ENCODE measurements at places on chromosomes 3 and 15.

- peaks cover 3% of the 10 kb centered on the region for H3K36me3 ChIP-seq
- H3K4me1 ChIP-seq = no peaks in the 10 kb centered on the region
- no peak overlapping the region for H3K4me3 ChIP-seq
These were observed 12.5 kb downstream of the PML start for GRCh38 chr15:74006774-74007639.

DNA sequence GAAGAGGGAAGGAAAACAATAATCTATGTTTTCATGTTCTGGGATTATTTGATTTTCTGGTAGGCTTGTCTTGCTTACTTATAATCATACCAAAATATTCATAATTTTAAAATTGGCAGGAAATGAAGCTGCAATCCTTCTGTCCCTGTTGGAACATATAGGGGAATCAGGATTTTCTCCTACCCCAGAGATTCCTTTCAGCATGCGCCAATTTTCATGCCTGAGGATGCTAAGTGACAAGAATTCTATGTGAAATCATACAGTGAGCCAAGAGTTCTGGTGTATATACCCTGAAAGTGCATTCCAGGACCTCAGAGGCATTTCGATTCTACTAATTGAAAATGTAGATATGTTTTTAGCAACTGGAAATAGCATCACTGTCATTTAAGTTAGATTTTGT, 9.9 kb upstream of the CADPS start:
- H3K27me3 ChIP-seq = no peaks in the 10 kb centered on the region
- H3K27ac ChIP-seq = peak overlapping the region; percentile 4
- no peaks in the 10 kb centered on the region for H3K4me1 ChIP-seq
- no peak overlapping the region for H3K4me3 ChIP-seq
- no peak for DNase-seq

GRCh38 chr3:177475356-177475665, 278.0 kb upstream of the TBL1XR1 start:
- no peak for DNase-seq
- no peak overlapping the region for H3K4me3 ChIP-seq
- no peak overlapping the region for H3K27ac ChIP-seq
- 0 out of 2 replicates have a peak, but pooled peaks cover 5% of the 10 kb centered on the region for H3K4me1 ChIP-seq
- no peaks in the 10 kb centered on the region for H3K27me3 ChIP-seq
- H3K36me3 ChIP-seq = no peaks in the 10 kb centered on the region

GRCh38 chr3:146781059-146781458, 175.9 kb upstream of the PLSCR5 start:
- no peak for DNase-seq
- peak overlapping the region; percentile 23 for H3K4me3 ChIP-seq
- H3K27ac ChIP-seq = no peak overlapping the region
- peaks cover 4% of the 10 kb centered on the region for H3K4me1 ChIP-seq
- H3K36me3 ChIP-seq = no peaks in the 10 kb centered on the region

DNA sequence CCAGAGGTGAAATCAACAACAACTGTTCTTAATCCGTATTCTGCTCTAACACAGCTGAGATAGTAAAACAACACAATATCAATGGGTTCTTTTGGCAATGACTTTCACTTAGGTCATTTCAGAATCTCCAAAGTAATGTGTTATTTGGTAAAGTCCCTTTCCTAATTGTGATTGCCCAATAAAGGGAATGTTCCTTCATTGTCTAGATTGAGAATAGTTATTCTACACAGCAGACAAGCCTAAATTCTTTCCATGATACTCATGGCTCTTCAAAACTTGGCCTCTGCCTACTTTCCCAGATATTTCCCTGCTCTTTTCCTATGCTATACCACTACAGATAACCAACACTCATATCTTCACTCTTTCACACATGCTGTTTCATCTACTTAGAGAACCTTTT, 219.8 kb downstream of the FMN1 start:
- H3K4me3 ChIP-seq = no peak overlapping the region
- no peaks in the 10 kb centered on the region for H3K27me3 ChIP-seq
- no peaks in the 10 kb centered on the region for H3K4me1 ChIP-seq

DNA sequence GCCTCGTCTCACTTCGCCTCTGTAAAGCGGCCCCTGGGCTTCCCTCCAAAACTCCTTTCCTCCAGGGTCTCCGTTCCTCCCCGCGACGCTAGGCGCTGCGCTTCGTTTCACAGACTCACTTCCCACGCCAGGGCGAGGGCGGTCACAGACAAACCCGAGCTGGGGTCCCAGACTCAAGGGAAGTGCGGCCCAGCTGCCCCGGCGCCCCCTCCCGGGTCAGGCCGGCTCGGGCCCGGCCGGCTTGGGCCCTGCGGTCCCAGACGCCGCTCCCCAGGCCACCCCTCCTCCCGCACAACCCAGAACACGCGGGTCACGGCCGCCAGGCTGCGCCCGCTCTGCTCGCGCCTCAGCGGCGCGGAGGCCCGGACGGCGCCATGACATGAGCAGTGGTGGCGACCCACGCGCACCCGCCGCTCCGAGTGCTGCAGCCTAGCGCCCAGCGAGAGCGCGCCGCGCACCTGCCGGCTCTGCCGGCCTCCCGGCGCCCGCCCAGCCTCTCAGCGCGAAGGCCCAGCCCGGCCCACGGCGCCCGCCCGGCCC, 547 bp downstream of the NUP210 start:
- no peak overlapping the region for H3K27ac ChIP-seq
- H3K27me3 ChIP-seq = no peaks in the 10 kb centered on the region
- H3K4me3 ChIP-seq = peak overlapping the region; percentile 85
- H3K4me1 ChIP-seq = peaks cover 11% of the 10 kb centered on the region

GRCh38 chr15:87711026-87711425, 545.5 kb downstream of the NTRK3 start:
- DNase-seq = no peak
- H3K36me3 ChIP-seq = no peaks in the 10 kb centered on the region
- no peak overlapping the region for H3K27ac ChIP-seq
- H3K27me3 ChIP-seq = no peaks in the 10 kb centered on the region

DNA sequence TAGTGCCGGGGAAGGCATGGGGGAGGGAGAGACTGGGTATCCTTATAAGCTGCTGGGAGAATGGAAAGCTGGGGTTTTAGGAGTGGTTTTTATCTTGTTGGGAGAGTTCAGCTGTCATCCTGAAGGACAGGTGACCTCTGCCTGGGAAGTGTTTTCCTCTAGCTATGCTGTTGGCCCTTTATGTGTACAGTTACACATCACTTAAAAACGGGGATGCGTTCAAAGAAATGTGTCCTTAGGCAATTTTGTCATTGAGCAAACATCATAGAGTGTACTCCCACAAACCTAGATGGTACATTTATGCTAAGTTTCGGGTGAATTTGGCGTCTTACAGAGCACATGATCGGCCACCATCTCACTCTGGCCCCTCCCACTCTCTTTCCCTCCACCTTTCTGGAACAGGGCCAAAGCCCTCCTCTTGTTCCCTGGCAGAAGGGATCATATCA, 164.3 kb upstream of the NUDT16 start:
- H3K27ac ChIP-seq = no peak overlapping the region
- DNase-seq = no peak
- no peaks in the 10 kb centered on the region for H3K36me3 ChIP-seq
- H3K4me3 ChIP-seq = no peak overlapping the region
- no peaks in the 10 kb centered on the region for H3K27me3 ChIP-seq

DNA sequence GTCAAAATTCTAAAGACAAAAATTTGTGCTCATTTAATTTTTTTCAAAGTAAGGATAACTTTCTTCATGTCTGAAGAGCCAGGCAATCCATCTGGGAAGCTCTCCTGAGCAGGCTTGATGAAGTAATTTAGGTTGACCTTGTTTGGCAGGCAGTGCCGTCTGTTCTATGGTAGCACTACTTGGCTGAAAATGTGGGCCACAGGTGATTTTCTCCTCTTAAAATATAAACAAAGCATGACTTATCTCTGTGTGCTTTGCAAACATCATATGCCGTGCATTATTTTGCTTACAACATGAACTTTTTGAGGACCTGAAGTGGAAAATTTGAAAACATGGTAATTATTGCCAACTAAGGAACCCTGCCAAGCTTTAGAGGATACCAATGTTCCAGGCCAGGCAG, 143.2 kb downstream of the RAP2B start:
- DNase-seq = no peak
- no peaks in the 10 kb centered on the region for H3K4me1 ChIP-seq
- H3K27me3 ChIP-seq = no peaks in the 10 kb centered on the region
- no peak overlapping the region for H3K27ac ChIP-seq
- H3K4me3 ChIP-seq = no peak overlapping the region

DNA sequence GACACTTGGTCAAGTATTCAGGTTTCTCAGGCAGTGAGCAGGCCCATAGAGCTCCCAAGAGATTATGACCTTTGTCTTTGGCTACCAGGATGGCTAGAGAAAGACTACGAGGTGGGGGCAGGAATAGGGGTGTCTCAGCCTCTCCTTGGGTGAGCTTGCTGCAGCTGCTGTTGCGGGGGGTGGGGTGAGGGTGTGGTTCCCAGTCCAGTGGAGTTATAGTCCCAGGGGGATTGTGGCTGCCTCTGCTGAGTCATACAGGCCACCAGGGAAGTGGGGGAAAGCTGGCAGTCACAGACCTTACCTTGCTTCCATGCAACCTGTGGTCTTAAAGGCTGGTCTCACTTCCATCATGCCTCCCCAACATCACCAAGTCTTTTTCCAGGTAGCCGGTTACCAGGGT, 31.7 kb downstream of the ATP2C1 start:
- peaks cover 3% of the 10 kb centered on the region for H3K36me3 ChIP-seq
- H3K27me3 ChIP-seq = no peaks in the 10 kb centered on the region
- no peak overlapping the region for H3K4me3 ChIP-seq

- no peaks in the 10 kb centered on the region for H3K4me1 ChIP-seq
- DNase-seq = no peak
- no peaks in the 10 kb centered on the region for H3K27me3 ChIP-seq
- no peak overlapping the region for H3K4me3 ChIP-seq
These were observed 26.7 kb downstream of the SNTN start for GRCh38 chr3:63679186-63679585.

DNA sequence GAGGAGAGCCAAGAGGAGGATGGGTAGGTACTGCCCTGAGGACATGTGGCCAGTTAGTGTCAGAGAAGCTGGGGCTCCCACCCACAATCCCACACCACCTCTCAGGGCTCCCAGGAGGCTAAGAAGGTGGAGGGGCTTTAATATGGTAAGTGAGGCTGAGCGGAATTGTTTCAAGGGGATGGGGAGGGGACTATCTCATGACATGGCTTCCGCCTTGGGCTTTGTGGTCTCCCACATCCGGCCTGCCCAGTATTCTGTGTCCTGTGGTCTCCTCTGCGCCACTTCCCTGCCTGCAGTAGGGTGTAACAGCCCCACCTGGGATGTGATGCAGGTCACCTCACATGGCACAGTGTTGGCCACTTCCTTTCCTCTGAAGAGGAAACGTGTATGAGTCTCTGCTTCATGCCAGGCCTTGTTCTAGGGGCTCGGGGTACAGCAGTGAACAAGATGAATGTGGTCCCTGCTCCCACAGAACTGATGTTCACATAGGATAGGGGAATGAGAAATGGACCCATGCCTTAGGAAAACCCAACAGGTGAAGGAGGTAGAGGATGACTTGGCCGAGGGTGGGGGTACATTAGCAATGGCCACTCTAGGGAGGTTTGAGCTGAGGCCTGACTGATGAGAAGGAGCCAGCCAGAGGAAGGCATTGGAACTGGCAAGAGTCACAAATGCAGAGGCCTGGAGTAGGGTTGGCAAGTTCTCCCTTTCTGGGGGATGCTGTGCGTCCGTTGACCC, 3.2 kb downstream of the NEIL1 start:
- H3K4me3 ChIP-seq = no peak overlapping the region
- H3K36me3 ChIP-seq = no peaks in the 10 kb centered on the region
- H3K4me1 ChIP-seq = no peaks in the 10 kb centered on the region

DNA sequence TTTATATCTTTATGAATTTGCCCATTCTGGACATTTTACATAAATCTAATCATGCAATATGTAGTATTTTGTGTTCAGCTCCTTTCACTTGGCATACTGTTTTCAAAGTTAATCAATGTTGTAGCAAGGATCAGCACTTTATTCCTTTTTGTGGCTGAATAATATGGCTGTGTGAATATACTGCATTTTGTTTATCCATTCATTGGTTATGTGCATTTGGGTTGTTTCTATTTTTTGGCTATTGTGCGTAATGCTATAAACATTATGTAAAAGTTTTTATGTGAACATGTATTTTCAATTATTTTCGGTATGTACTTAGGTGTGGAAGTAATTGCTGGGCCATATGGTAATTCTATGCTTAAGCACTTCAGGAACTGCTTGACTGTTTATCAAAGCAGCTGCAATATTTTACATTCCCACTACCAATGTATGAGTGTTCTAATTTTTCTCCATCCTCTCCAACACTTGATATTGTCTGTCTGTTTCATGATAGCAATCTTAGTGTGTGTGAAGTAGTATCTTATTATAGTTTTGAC, 101.3 kb upstream of the P2RY1 start:
- H3K4me3 ChIP-seq = no peak overlapping the region
- H3K4me1 ChIP-seq = no peaks in the 10 kb centered on the region
- DNase-seq = no peak
- H3K36me3 ChIP-seq = no peaks in the 10 kb centered on the region
- no peak overlapping the region for H3K27ac ChIP-seq
- H3K27me3 ChIP-seq = no peaks in the 10 kb centered on the region
